Left ventricle myocardium inferior (tissue), 1 donor: ENCODE measurements at places on chromosomes 7 and 10. TPM values are rescaled to one million over a fixed set of nuclear protein-coding genes. Genes with fewer than 3 reads are reported as not detected.

The FGFR2 gene
- 0.36 TPM for total RNA-seq

The PKD2L1 gene
- total RNA-seq: not detected

The GPR15LG gene
- total RNA-seq: not detected

The ANKRD1 gene
- 2,047 TPM for total RNA-seq

The GLI3 gene
- total RNA-seq: 5.5 TPM

The TET1 gene
- total RNA-seq: 2.2 TPM

The MUC3A gene
- total RNA-seq: 0.19 TPM

The MTPN gene
- total RNA-seq: 67.9 TPM

DNA sequence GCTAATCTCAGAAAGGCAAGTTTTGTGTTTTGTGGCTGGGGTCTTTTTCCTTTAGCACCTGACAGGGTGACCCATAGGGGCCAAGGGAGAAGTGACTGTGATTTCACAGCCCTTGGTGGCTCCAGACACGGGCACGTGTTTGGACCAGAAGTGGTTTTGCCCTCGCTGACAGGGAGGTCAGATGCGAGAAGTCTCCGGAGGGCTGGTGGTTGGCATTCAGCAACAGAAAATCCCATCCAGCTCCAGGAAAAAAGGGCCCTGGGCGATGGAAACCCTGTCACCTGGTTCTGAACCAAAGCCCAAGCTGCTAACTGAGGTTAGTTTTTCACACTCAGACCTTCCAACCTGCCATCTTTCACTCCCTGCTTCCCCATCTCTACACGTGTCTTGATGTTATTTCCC lies 272.9 kb downstream of the TRIL start:
- peak; percentile 34 for DNase-seq

- DNase-seq: no peak
Observed at GRCh38 chr7:893686-894085, 17.3 kb downstream of the GET4 start.

GRCh38 chr10:129491123-129491734 lies 24.2 kb downstream of the MGMT start:
- DNase-seq: no peak

DNA sequence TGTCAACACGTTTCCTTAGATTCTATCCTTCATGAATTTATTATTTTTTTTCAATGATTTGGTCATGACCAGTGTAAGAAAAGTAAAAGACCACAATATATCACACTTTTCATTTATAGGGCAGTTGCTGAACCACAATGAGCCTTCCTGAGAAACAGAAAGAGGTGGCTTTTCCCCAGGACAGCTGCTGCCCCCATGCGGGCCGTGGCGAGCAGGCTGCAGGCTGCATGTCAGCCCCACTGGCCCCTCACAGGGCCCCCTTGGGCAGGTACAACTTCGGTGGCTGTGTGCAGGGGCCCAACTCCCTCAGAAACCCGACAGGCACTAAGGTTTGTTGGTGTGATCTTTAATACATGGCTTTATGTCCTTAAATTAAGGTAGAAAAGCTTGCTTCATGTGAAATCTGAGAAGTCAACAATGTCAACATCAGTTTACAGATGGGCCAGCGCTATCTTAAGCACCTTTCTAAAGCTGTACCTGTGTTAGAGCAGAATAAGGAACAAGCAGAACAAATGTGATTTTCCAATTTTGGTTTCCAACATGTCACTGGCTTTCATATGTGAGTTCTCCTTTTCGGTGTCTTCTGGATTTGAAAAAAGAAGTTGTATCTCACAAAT lies 10.6 kb downstream of the BEND7 start:
- DNase-seq: no peak

- DNase-seq: no peak
Observed at GRCh38 chr7:81802251-81802650, 32.4 kb upstream of the HGF start.

DNA sequence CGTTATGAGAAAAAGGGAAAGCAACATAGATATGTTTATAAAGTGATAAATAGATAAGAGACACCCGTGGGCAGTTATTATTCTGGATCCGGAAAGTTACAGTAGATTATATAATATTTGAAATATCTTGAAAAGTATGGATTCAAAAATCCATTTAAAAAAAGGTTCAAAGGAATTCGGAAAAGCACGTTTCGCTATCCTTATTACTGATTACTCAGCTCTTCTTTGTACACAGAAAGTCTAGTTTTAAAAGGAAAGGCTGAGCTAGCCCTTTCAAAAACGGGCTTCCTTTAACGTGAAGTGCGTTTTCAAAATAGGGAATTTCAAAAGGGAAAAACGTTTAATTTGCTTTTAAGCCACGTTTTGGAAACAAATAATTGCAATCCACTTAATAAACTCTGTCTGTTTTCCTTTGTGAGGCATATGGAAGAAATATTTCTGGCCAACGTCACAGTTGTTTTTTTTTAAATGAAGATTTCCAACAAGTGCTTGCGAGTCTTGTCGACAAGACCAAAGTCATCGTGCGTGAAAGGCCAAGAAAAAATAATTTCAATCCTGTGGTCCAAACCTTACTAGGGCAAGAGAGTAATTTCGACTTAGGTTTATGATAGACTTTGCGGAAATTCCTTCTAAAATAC lies 2.2 kb upstream of the SKIDA1 start:
- no peak for DNase-seq

GRCh38 chr7:128374041-128374440 lies 12.6 kb upstream of the PRRT4 start:
- no peak for DNase-seq

- peak; percentile 82 for DNase-seq
Observed at GRCh38 chr10:32139223-32140073, 83.2 kb upstream of the KIF5B start.

DNA sequence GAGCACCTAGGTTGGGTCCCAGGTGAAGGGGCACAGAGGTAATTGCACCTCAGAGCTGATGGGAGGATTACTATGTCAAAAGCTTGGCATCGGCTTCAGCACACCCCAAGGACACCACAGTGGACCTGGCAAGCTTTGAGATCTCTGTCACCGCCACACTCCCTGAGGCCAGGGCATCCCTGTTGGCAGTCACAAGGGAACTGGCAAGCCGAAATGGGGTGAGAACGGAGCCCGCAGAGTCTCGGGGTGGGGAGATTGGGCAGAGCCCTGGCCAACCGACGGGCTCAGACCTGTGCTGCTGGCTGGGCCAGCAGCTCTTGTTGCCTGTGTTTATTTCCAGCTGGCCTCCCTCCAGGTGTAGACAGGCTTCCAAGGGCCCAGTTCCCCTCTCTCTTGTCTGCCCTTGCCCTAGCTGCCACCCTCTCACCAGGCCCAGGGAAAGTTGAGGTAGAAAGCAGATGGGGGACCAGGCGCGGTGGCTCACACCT lies 2.5 kb downstream of the HSPB1 start:
- peak; percentile 83 for DNase-seq

DNA sequence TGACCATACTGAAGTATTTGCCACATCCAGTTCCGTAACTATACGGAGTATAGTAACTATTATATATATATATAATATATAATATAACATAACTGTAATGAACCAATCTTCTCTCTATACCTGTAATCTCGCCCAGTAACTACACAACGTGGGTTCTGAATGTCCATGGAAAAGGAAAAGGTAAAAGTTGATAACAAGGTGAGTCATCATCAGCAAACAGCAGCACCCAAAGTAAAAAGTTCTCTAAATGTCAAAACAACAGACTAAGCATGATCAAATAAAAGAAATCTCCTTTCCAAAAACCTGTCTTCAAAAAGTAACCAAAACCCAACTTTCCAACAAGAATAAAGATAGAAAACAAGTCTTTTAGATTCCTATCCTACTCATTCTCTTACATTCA lies 42.8 kb downstream of the ELAPOR2 start:
- DNase-seq: no peak

DNA sequence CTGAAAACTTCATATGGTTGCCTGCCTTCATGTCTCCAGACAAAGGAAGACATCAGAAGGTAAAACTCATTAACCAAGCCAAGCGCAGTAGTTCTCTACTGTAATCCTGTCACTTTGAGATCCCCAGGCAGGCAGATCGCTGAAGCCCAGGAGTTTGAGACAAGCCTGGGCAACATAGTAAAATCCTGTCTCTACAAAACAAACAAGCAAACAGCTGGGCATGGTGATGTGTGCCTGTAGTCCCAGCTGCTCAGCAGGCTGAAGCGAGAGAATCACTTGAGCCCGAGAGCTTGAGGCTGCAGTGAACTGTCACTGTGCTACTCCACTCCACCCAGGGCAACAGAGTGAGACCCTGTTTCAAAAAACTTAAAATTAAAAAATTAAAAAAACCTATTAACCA lies 467.4 kb upstream of the SORCS1 start:
- no peak for DNase-seq

DNA sequence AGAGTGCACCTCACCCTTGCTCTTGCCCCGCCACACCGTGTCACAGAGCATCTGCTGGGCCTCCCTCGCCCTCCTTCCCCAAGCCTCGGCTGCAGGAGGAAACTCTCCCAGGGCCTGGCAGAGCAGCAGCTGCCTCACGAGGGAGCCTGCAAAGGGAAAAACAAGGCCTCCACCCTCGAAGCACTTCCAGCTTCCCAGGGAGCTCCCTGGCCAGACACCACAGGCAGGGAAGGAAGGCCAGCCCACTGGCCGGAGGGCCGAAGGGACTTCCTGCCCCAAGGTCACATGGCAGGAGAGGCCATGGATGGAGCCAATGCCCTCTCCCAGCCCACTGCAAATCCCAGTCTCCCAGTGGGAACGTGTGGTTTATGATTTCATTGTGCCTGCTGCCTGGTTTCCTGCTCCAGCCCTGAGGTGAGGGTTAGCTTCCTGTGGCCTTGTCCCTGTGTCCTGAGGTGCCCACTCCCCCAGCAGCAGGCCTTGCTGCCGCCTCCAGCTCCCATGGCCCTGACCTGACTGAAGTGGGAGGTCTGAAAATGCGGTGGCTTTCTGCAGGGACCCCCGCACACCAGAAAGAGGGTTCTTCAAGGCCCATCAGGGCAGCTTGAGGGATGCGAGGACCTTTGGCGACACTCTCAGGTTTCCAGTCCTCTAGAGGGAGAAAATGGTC lies 100.5 kb upstream of the PPIF start:
- peak; percentile 78 for DNase-seq

GRCh38 chr7:74121401-74122249 lies 38.0 kb downstream of the LIMK1 start:
- DNase-seq: no peak

DNA sequence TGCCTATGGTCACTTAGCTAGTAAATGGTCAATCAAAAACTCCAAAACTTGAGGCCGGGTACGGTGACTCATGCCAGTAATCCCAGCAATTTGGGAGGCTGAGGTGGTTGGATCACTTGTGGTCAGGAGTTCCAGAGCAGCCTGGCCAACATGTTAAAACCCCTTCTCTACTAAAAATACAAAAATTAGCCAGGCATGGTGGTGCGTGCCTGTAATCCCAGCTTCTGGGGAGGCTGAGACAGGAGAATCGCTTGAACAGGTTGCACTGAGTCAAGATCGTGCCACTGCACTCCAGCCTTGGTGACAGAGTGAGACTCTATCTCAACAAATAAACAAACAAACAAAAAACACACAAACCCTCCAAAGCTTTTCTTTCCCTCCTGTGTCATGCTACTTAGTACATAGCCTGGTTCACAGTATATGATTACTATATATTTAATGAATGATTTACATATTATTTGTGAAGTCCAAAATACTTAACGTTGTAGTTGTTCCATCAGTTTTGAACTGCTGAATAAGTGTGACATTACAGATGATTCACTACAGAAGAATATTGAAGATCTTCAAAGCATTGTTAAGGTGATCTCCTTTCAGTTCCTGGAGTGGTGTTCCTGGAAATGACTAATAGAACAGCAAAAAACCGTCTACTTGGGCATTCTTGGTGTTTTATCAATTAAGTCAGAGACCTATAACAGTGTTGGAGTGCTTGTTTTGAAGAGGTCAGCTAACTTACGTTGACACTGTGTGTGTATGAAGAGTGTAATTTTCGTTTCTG lies 72.9 kb downstream of the ADK start:
- no peak for DNase-seq

- DNase-seq: no peak
Observed at GRCh38 chr7:144057954-144058353, 9.2 kb downstream of the OR2A5 start.

- DNase-seq: no peak
Observed at GRCh38 chr10:122555442-122555841, 5.1 kb upstream of the DMBT1 start.

- no peak for DNase-seq
Observed at GRCh38 chr7:134613623-134614347, 32.9 kb upstream of the BPGM start.

- DNase-seq: no peak
Observed at GRCh38 chr10:17865351-17865750, 56.2 kb downstream of the MRC1 start.

DNA sequence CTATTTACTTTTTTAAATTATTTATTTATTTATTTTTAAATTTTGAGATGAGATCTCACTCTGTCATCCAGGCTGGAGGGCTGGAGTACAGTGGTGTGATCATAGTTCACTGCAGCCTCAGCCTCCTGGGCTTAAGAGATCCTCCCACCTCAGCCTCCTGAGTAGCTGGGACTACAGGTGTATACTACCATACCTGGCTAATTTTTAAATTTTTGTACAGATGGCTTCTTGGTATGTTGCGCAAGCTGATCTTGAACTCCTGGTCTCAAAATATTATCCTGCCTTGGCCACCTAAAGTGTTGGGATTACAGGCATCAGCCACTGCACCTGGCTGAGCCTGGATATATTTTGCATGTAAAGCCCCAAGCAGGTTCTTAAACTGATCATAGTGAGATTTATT lies 7.6 kb downstream of the CHST12 start:
- no peak for DNase-seq

DNA sequence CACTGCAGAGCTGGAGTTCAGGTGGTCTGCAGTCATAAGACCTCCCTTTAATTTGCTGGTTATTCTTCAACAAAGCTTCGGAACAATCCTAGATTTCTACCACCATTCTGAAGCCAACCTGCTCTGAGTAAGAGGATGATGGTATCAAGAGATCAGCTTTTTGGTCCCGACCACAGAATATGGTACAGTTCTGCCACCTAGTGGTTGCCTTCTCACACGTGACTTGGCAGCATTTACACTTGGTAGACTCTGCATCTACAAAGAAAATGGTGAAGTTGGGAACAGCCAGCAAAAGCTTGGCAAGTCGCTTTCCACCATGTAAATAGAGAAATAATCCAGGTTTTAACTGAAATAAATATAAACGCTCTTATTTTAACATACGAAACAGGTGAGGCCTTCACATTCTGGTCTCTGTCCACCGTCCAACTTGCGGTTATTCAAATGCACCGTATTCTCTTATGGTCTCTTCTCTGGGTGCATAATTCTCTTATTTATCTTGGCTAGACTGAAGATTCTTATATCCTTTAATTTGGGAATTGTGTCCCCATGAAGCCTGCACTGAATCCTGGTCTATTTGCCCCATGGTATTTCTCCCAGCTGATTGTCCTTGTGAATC lies 173.9 kb upstream of the GRM3 start:
- no peak for DNase-seq

DNA sequence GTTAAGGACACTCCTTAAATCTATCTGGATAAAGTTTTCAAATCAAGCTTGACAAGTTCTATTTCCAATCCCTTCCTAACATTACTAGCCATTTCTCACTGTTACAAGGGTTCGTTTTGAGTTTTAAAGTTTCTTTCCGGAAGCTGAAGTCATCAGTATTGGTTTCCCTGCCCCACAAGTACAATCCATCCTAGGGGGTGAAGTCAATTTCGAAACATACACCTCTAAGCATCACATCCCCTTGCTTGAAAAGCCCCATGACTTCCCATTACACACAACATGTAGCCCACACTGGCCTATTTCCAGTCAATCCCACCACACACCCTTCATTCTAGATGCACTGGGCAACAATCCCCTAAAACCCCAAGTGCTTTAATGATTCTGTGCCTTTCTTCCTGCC lies 13.0 kb downstream of the DPY19L1 start:
- no peak for DNase-seq

GRCh38 chr10:37710831-37711616 lies 146.4 kb downstream of the ZNF248 start:
- DNase-seq: no peak

GRCh38 chr7:19519443-19520021 lies 189.3 kb downstream of the POLR1F start:
- peak; percentile 20 for DNase-seq
